ENCODE measurements at places on chromosomes 1 and 21.
A peak's percentile ranks its signal among the peaks of the same experiment; 100 is the strongest.

GRCh38 chr1:111903871-111904449 lies 85.5 kb downstream of the KCND3 start:
- DNase-seq = no peak

GRCh38 chr1:47930210-47930840 lies 66.9 kb downstream of the TRABD2B start:
- no peak for DNase-seq

- DNase-seq = no peak
Measured at GRCh38 chr1:9233241-9233941, 1.2 kb upstream of the H6PD start.

- no peak for DNase-seq
Measured at GRCh38 chr21:46317710-46318463, 5.8 kb downstream of the C21orf58 start.

DNA sequence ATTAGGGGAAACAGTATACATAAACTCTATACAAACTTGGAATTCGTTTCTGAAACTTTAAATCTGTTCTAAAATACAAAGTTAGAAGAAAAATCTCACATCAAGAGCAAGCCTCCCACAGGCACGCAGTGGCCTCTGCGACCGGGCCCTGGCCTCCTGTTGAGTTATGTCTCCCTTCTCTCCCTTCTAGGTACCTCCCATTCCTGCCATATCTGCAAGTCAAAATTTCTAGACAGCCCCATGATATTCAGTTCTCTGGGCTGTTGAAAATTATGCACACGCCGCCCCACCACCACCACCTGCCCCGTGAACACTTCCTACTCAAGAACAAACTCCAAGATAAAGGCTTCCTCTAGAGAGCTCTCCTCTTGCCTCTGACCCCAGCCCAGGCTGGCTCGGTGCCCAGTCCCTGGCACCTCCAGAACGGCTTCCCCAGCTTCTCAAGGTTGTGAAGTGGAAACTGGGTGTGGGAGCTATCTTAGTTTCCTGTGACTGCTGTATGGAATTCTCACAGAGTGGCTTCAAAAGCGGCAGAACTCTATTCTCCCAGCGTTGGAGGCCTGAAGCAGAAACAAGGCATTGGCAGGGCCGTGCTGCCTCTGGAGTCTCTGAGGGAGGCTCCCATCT lies 37.7 kb upstream of the LRP8 start:
- DNase-seq = no peak

DNA sequence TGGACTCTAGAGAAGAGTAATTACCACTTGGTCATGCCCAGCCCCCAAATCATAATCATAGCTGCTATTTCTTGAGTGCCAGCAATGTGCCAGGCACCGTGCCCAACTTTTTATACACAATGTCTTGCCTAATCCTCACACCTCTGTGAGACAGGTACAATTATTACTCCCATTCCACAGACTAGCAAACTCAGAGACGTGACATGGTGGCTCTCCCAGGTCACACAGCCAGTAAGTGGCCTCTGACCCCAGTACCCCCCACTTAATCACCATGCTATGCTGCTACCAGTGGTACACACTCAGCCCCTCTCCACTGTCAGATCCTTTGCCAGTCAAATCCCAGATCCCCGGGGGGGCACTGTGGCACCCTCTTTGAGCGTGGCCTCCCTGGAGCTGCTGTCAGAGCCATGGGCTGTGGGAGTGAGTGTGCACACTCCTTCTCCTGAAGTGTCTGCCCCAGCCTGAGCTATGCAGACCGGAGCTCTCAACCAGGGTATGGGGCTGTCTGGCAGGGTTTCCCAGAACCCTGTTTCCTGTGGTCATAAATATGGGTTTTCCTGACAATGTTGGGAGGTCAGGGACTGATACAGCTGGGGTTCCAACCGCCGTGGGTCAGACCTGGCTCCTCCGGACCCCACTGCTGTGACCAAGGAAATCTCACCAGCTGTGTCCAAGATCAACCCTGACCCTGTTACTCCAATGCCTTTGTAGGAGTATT lies 51.8 kb downstream of the LACTBL1 start:
- no peak for DNase-seq

DNA sequence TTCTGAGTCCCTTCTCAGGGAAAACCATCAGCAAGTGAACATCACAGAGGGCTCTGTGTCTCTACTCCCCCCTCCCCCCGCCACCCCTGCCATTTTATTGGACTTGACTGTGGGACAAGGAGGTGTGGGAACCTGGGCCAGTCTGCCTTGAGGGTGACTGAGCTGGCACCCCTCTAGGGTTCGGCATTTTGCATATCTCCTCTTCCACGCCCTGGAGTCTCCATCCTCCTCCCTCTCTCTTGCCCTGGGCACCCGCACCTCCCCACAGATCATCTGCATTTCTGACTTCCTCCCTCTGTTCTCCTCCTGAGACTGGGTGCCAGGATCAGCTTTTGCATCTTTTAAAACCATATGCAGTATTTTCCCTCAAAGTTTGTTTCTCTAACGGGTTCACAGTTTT lies 107.1 kb upstream of the ERRFI1 start:
- DNase-seq = no peak

GRCh38 chr1:231734417-231734816 lies 107.8 kb downstream of the DISC1 start:
- DNase-seq = no peak

DNA sequence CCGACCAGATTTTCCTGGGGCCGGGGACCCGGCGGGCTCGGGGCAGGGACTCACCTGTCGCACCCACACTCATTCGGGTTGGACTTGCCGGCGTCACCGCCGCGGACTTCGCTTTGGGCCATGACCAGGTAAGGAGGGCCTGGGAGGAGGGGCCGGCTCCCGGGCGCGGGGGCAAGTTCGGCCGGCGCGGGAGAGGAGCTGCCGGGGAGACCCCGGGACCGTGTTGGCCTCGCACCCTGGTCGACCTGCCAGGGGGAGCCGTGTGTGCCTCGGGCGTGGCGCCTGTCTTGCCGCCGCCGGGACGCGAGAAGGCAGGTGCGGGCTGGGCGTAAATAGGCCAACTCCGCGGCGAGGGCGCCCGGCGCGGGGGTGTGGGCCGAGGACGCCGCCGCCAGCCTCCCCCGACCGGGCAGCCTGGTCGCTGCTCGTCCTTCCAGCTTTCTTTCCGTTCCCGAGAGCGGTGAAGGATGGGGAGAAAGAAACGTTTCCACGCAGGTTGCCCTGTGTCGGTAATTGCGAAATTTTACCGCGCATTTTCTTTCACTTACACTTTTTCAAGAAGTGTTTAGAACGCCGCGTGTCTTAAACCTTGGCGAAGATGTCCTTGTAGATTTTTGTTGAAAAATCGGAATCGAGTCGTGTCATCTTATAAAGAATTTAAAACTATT lies 558 bp downstream of the USP1 start:
- no peak for DNase-seq

- DNase-seq = no peak
Measured at GRCh38 chr1:19430121-19431068, 54.9 kb downstream of the CAPZB start.

DNA sequence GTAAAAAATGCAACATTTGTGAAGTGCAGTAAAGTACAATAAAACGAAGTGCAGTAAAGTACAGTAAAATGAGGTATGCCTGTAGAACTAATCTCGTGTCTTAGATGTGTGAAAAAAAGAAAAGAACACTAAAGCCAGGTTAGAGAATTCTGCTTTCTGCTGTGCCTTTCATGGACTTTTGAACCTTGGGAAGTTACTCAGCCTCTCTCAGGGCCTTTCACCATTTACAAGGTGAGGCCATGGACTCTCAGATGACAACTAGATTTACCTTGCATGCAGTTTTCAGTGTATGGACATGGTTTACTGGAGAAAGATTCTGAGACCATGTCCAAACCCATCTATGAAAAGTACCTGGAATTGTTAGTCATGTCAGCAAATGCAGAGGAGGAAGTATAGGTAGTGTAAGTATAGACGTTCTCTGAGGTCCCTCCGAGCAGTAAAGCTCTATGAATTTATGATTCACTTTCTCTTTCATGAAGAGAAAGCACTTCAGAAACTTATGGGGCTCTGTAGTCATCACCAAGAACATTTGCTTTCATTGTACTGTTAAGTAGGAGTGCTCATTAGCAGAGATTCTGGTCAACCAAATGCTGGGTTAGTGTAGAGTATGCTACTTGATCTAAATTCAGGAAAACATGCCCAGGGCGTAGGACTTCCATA lies 143.1 kb downstream of the CACNA1E start:
- no peak for DNase-seq

DNA sequence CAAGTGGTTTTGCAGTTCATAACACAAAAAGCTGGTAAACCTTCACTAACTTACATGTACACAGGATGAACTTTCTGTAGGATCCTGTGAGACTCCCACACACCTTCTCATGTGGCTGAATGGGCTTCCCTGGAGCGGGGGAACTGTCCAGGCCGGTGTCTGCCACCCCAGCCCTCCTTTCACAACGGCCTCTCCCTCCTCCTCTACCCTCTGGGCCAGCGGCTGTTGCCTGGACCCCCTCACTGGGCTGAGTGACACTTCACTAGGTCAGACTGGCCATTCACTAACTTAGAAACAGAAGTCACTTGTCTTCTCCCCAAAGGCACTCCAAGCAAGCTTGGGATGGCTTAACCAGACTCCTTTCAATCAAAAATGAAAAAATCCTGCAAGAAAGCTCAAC lies 16.1 kb downstream of the SSU72 start:
- DNase-seq = no peak

- DNase-seq = no peak
Measured at GRCh38 chr1:200636681-200637080, 16.1 kb upstream of the KIF14 start.

DNA sequence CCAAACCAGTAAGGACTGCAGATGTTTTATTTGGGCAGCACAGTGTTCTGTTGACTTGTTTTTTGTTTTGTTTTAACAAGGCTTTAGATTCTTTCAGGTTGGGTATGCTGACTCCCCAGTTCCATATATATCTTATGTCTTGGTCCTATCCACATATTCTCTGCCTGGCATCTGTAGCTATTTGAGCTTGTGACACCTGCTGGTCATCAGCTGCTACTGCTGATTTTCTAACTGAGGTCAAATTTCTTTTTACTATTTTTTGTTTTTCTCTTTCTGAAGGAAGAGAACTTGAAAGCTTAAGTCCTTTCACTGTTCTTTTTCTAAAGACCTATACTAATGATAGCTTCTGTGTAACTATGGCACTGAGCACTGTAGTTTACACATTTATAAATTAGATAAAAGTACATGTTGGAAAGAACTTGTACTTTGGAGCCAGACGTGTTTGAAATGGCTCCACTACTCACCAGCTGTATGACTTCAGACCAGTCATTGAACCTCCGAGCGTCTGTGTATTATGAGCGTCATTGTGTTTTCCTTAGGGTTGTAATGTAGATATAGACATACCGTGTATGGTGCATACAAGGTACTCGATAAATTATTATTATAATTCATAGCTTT lies 109.4 kb downstream of the NRDC start:
- peak; percentile 38 for DNase-seq

DNA sequence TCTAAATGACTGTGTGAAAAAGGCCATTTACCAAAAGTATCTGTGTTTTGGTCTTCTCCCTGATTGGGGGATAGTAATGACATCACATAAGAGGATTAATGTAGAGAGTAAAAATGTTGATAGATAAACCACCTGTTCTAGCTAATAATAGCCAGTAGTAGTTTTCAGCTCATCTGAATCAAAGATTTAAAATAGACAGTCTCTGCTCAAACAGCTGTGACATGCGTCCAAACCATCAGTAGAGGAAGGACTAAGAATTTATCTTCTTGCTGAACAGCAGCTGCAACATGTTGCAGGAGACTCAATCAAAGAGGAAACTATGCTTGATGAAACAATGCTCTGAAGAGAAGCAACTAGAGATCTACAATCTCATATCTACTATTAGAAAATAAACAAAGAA lies 21.4 kb downstream of the TMPRSS15 start:
- no peak for DNase-seq

- no peak for DNase-seq
Measured at GRCh38 chr1:3304692-3305091, 149.8 kb upstream of the ARHGEF16 start.

DNA sequence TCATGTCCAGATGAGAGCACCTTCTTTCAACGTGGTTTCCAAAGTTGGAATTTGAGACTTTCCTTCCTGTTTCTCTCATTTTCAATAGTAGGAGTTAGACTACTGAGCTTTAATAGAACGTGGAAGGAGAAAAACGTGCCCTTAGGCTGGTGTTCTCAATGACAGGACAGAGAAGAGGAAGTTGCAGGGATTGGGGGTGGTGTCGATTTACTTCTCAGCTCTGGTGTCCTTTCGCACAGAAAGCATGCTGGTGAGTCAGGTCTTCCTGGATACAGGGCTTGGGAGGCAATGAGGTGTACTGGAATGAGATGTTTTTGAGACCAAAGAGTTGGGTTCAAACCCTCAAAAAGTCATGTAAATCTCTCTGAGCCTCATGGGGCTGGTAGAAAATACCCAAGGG lies 67.1 kb downstream of the HIVEP3 start:
- no peak for DNase-seq

DNA sequence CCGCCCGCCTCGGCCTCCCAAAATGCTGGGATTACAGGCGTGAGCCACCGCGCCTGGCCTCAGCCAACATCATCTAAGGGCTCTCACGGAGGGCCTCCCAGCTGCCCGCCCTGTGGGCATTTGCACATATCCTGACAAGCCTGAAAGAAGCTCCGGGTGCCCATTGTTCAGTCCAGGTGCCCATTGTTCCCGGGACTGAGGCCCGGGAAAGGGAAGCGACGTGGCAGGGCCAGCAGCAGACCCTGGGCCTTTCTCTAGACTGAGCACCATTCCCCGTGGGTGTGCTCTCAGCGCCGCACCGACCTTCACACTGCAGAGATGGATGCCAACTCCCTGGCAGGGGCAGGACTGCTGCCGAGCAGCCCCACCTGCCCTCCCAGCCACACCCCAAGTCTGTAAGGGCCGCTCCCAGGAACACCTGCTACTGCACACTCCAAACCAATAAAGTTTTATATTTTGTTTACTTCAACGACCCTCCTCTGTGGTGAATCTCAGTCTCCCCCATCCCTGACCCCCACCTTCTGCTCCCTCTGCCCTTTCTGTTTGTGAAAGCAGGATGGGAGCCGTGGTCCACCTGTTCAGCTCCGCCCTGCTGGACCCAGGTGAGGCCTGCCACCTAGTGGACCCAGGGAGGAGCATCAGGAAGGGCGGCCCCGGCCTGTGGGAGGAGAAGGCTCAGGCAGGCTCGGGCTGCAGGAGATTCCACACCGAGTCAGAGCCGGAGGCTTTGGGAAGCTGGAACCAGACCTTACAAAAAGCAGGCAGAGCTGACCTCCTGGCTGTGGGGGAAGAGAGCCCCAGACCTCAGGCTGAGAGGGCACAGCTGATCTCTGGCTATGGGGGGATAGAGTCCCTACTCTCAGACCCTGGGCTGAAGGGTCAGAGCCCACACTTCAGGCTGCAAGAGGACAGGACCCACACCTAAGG lies 1.1 kb upstream of the TMEM82 start:
- peak; percentile 65 for DNase-seq

DNA sequence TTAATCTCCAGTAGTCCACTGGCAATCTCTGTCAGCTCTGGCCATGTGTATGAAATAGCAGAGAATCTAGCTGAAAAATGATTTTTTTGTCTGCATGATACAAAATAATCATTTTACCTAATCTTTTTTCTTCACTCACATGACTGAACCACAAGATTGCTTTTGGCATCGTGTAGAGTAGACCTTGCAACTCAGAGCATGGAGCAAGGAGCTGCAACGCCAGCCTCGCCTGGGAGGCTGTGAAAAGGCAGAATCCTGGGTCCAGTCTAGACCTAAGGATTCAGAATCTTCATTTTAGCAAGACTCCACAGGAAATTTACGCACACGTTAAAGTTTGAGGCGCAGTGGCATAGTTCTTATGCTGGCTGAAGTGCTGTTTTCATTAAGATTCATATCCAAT lies 40.2 kb downstream of the TOMM20 start:
- DNase-seq = no peak

GRCh38 chr21:18716578-18717138 lies 313.1 kb upstream of the TMPRSS15 start:
- DNase-seq = no peak

- no peak for DNase-seq
Measured at GRCh38 chr1:201870397-201870796, 18.3 kb upstream of the SHISA4 start.

All from right kidney (tissue), 9 donors.